Ascending aorta (tissue), 2 donors: ENCODE measurements at places on chromosomes 3 and 15.

DNA sequence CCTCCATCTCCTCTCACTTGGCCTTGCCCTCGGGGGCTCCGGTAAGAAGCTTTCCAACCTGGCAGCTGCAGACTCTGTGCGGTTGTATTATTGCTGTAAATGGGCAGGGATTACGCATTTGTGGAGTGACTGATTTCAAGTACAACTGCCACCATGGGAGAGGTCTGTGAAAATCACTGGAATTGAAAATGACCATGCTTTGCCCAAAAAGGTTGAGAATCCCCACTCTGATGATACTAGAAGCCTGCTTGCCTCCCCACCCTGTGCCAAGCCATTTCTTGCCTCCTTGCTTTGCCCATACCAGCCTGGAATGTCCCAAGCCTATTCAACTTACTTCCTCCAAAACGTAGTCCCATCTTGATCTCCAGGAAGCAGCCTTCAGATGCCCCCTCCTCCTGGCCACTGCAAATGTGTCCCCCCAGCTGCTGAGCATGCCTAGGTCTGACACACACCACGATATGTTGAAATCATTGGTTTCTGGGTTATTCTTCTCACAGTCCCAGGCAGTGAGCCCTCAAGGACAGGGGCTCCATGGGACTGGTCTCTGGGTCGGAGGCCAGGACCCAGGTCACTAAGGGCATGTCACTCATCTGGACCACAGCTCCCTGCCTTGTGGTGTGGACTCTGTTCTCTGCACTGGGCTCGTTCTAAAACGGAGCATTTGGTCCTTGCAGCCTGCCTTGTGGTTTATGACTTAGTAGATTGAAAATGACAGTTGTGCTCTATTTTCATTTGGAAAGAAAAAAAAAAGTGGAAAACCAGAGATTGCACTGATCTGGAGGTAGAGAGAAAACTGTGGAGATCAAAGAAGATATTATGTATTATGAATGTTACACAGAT, 42.9 kb downstream of the SMAD3 start:
- DNase-seq = no peak

- DNase-seq = no peak
Observed at GRCh38 chr3:9147215-9147895, 102.1 kb downstream of the SRGAP3 start.

- DNase-seq = no peak
Observed at GRCh38 chr3:69445024-69445423, 59.1 kb upstream of the FRMD4B start.

- DNase-seq = no peak
Observed at GRCh38 chr15:27353856-27354255, 382.9 kb downstream of the GABRG3 start.

DNA sequence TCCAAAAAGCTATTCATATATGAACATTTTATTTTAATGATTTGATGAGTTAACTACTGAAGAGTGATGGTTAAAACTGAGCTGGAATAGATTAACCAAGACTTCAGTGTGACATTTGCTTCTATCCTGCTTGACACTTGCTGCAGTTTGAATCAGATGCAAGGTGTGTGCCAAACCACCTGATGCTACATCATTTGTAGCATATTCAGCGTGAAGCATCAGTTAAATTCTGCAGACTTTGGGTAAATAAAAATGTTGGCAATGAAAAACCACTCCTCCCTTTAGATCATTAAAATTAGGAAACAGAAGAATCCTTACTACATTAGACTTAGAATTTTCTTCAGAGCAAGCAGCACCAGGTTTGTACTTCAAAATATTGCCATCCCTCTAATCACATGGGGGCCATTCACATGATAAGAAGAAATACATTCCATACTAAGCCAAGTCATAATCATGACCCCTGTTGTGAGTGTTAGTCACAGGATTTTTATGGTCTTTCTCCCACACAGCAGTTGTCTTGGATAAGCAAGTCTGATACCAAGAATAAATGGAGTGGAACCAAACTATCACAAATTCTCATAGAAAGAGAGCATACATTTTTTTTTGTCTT, 160.7 kb upstream of the TNIK start:
- DNase-seq = no peak

DNA sequence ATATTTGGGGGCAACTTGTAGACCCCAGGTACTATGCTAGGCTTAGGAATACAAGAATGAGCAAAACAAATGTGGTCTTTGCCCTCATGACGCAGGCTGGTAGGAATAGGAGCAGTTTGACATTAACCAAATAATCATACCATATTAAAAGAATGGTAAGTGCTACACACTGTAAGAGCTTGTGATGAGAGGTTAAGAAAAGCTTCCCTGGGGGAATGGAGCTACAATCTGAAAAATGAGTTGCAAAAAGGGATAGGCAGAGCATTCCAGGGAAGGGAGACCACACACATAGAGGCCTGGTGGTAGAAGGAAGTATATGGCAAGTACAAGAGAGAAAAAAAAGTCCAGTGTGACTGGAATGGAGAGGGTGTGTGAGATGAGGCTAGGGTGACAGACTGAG, 37.3 kb downstream of the TMOD3 start:
- no peak for DNase-seq

- no peak for DNase-seq
Observed at GRCh38 chr15:78432664-78433063, 5.4 kb upstream of the IREB2 start.

DNA sequence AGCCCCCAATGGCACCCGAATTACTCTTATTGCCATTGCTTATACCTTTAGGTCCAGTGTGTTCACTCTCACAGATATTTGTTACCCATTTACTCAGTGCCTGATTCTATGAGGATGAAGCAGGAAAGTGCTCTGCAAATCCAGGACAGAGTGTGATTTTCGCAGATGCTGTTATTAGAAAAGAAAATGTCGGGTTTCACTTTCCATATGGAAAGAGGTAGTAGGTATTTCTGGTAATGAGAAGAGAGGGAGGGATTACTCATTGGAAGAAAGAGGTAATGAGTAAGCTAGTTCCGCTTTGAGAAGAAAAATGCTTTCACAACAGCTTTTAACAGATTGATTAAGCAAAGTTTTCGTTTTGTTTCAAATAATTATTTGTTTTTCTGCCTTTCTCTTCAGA, 336.3 kb upstream of the CFAP20DC start:
- no peak for DNase-seq

DNA sequence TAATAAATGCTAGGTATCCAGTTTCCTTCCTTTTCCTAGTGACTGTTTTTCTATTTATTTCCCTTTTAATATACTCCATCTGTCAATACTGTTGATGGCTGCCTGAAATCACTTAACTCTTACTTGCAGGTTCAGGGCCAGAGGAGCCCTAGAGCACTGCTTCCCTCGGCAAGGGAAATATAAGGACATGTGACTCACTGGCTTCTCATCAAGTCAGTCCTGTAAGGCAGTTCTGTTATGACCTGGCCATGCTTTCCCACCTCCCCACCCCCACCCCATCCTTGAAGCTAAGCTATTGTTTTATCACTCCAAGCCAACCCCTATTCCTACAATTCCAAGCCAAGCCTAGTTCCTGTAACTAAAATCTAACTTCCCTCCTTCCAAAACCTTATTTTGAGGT, 800.7 kb downstream of the ROBO1 start:
- DNase-seq = no peak

DNA sequence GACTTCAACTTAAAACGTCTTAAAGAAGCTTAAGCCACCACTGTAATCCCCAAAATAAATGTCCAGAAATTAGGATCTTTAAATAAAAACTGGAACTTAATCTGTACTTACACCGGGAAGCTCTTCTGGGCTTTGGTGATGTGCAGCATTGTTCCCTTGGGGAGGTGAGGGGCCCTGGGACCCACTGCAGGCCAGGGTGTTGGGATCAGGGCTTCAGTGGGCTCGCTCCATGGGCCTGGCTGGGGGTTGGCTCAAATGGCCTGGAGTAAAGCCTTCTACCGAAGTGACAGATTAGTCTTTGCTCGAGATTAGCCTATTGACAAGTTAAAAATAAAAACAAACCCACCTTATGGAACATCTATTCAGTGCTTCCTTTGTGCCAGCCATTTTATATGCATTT, 6.1 kb upstream of the RNU6-1 start:
- DNase-seq = no peak

DNA sequence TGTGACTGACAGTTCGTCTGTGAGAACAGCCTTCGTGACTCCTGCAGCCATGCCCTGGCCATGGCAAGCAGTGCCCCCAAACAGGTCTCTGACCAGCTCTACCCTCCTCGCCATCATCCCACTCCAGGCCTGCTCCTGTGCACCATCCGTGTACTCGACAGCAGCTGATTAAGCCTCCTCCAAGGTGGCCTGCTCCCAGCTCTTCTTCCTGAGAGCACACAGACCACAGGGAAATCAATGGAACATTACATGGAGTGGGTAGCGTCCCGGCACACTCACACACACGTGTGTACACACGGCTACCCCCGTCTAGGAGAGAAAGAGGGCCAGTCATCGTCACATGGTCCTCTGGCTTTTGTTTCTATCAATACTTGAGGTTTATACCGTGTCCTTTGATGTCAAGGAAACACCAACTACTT, 21.1 kb downstream of the ANXA2 start:
- DNase-seq = no peak

GRCh38 chr15:71530116-71530515, 280.2 kb upstream of the NR2E3 start:
- DNase-seq = no peak

GRCh38 chr3:134074790-134075567, 45.3 kb upstream of the SLCO2A1 start:
- no peak for DNase-seq

DNA sequence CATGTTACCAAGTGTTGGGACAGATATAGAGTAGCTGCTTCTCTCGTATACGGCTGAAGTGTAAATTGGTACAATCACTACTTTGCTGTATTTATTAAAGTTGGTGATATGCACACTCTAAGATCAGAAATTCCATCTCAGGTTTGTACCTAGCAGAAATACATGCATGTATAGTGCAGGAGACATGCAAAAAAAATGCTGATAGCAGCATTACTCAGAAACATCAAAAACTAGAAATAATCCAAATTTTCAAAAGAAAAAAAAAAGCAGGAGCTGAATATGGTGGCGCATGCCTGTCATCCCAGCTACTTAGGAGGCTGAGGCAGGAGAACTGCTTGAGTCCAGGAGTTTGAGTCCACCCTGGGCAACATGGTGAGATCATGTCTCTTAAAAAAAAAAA, 31.3 kb upstream of the BCL2A1 start:
- DNase-seq = no peak

- no peak for DNase-seq
Observed at GRCh38 chr3:61299343-61300005, 48.2 kb upstream of the FHIT start.

- DNase-seq = no peak
Observed at GRCh38 chr3:134796281-134797056, 1.4 kb downstream of the EPHB1 start.

DNA sequence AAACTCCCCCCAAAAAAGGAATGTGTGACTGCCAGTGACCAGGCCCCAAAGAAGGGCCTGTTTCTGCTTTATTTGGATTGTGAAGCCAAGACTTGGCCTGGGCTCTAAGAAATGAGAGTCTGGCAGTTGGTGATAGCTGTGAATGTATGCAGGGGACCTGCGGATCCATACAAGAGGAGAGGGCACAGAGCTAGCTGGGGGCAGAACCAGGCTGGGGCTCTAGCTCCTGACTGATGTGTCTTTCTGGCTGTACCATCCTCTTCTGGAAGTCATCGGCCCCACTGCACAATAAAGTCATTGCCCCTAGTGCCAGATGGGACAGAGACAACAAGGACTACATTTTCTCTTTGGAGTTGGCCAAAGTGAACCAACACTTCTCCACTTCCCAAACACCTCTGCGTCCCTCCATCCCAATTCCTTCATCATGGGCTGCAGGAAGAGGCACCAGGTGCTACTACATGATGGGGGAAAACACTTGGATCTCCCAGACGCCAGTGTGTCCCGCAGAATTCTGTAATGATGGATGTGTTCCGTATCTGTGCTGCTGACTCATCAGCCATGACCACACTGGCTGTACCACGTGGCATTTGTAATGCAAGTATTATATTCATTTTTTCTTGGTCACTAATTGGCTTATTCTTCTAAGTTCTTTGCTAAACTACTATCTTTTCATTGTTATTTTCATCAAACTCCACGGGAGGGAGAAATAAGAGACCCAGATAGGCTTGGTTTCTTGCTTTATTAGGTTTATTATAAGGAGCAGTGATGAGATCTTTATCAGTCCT, 1.7 kb upstream of the PLA2G4F start:
- DNase-seq = peak; percentile 62

GRCh38 chr3:186333256-186333655, 28.8 kb downstream of the DGKG start:
- no peak for DNase-seq

- DNase-seq = no peak
Observed at GRCh38 chr3:55526332-55527030, 39.4 kb upstream of the WNT5A start.

- DNase-seq = no peak
Observed at GRCh38 chr3:108177536-108177935, 44.7 kb downstream of the IFT57 start.

DNA sequence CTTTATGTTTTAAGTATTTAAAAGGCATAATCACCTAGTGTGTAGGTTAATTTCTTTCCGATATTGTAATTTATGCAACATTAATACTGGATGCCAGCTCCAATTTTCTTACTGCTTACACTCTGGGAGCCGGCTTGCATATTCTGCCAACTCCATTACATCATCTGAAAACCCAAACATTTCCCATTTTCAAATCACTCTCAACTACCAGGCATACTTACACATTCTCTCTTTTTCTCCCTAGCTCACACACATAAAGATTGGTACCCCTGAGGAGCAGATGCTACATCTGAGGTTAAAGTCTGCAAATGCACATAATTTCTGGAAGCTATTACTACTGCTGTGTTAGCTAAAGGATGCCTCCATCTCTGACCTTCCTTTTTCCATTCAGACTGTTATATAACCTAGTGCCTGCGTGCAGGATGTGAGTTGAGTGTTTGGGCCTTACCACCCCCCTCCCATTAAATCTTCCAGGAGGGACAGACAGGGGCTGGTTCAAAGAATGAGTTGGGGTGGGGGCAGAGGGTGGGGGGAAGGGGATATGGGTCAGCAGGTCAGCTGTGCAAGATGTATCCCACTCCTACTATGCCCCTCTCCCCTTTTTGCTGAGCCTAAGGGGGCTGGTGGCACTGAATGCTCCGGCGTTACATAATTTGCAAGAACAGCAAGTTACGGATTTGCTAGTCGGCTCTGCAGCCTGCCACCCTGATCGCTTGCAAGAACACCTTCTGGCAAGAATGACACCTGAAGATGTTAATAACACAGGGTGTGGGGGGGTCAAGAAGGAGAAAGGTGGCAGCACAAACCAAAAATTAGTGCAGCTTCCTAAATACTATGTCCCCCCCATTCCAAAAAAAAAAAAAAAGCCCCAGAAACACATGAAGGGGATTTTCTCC, 2.5 kb downstream of the RORA start:
- no peak for DNase-seq

GRCh38 chr15:75578173-75578947, 755 bp downstream of the PTPN9 start:
- no peak for DNase-seq
